ENCODE measurements at places on chromosomes 3 and 15.

DNA sequence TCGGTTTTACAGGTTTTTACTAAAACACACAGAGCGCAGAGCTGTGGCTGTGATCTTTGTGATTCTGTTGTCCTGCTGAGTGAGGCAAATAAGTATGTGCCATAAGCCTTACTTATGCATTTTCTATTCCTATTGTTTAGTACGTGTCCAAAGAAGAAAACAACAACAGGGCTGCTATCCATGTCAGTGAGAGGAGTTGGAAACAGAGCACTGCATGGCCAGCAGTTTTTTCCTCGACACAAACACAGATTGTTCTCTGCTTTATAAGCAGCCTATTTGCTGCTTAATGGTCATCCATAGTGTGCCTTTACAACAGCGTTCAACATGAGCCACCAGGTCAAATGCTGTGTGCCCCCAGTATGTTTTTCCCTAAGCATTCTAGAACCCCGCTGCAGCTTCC lies 79.8 kb downstream of the SHQ1 start:
- DNase-seq: no peak

- DNase-seq: no peak
Observed at GRCh38 chr15:68249058-68249713, 19.7 kb upstream of the CLN6 start.

DNA sequence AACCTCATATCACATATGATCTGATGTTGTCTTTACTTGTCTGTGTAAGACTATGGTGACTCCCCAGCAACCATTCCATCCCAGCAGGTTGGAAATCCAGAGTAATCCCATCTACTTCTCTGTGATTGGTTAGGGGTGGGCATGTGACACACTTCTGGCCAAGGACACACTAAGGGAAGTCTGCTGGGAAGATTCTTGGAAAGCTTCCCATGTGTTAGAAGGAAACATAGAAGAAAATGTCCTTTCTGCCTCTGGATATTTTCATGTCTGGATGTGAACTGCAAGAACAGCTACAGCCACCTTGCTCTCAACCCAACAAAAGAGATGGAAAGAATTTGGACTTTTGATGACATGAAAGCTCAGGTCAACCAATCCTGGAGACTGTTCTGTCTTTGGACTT lies 2.6 kb upstream of the UBE2Q2 start:
- DNase-seq: peak; percentile 82

GRCh38 chr3:102484-102883 lies 94.1 kb upstream of the CHL1 start:
- DNase-seq: no peak

GRCh38 chr3:189944285-189945145 lies 176.2 kb downstream of the P3H2 start:
- DNase-seq: no peak

- DNase-seq: no peak
Observed at GRCh38 chr15:38665586-38666305, 101.1 kb upstream of the RASGRP1 start.

- DNase-seq: no peak
Observed at GRCh38 chr3:101148001-101148400, 154.8 kb upstream of the ABI3BP start.

GRCh38 chr3:125168711-125169393 lies 43.7 kb downstream of the SLC12A8 start:
- DNase-seq: no peak

DNA sequence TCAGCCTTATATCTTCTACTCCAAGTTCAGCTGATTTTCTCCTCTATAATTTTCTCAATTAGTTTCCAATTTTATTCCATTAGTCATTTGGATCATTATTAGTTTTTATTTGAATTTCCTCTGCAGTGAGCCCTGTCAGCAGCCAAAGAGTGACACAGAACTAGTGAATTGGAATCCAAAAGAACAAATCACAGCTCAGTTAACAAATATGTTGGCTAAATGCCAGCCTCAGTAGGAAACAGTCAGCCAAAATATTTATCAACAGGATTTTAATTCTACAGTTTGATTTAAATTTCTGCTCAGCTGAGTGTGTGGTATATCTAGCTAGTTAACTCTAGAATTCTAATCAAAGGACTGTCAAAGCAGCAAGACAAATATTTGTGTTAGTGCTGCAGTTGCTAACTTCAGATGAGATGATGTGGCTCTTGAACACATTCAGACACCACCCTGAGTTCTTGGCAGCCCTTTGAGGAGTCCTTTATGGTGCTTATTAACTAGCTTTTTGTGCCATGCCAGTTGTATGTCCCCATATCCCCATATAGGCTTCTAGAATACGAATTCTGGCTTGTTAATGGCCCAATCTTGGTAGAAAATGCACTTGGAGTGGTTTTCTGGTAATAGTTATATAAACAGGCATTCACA lies 194.5 kb downstream of the CPNE4 start:
- DNase-seq: no peak

GRCh38 chr3:143763564-143764162 lies 84.6 kb downstream of the SLC9A9 start:
- DNase-seq: peak; percentile 45

DNA sequence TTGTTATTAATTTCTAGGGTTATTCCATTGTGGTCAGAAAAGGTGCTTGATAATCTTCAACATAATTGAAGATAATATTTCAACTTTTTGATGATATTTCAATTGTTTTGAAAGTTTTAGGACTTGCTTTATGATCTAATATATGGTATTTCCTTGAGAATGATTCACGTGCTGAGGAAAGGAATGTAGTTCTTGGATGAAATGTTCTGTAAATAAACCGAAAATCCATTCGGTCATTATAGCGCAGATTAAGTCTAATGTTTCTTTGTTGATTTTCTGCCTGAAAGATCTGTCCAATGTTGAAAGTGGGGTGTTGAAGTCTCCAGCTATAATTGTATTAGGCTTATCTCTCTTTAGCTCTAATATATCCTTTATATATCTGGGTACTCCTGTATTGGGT lies 617.5 kb upstream of the NECTIN3 start:
- no peak for DNase-seq

DNA sequence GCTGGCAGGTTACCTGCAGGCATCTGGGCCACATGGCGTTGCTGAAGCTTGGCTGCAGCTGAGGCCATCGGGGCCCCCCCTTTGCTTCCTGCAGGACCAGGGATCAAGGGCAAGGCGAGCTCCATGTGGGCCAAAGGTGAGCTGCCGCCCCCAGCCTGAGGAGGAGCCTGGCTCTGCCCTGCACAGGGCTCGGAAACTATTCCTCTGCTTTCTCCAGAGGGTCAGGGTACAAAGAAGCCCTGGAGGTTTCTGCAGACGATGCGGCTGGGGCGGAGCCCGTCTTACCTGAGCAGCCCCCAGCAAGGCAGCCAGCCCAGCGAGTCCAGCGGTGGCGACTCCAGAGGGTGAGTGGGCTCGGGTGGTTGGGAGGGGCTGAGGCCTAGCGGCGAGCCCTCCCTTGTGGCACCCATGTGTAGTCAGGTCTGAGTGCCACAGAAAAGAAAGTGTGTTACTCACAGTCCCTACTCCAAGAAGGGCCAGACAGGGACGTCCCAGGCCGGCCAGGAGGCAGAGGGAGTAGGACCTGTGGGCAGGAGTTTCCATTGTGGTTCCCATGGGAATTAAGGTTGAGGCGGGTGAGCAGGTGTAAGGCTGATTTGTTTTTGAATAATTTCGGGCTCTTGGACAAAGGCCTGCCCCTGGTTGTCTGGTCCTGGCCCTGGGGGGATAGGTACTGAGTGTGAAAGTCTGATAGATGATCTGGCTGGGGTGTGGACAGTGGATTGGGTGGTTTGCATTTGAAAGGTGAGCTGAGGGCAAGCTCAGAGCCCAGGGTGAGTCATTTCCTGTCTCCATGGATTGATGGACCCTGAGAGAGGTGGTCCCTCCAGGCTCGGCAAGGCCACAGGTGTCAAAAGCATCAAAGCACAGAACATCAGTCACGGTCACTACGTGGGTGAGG lies 25.4 kb downstream of the CFAP100 start:
- DNase-seq: no peak

- peak; percentile 72 for DNase-seq
Observed at GRCh38 chr3:51434746-51435327, 43.8 kb downstream of the RBM15B start.

GRCh38 chr3:106534206-106534605 lies 665.4 kb upstream of the CBLB start:
- DNase-seq: peak; percentile 37

DNA sequence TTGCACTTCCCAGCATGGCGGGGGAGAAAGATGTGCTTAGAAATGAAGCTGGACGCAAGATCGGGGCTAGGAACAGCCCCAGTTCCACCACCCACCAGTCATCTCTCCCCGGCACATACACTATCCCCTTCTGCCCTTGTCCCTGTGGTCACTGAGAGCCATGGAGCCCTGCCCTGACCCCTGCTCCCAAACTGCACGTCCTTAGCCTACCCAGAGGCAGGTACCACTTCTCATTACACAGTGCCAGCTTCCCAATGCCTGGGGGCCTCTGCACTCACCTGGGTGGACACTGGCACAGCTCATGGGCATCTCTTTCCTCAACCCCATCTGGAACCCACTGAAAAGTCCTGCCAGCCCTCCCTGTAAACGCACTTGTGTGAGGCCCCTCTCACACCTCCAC lies 139.3 kb upstream of the PRR20G start:
- no peak for DNase-seq

DNA sequence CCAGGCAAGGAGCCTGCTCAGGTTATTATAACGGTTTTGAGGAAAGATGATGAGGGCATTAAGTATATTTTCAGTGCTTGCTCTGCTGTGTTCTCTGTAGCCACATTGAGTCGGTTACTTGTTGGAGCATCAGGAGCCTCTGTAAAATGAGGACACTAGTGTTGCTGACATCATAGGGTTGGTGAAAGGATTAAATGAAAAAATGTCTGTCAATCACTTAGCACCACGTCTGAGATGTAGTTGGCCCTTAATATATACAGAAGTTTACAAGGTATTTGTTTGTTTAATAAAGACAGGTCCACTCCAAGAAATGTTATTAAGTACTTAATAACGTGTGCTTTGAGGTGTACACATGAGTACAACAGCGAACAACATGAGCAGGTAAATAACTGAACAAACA lies 735 bp upstream of the SLC25A26 start:
- DNase-seq: no peak

GRCh38 chr3:151974067-151974466 lies 100.6 kb downstream of the SUCNR1 start:
- peak; percentile 29 for DNase-seq

GRCh38 chr3:198051836-198052235 lies 91.8 kb downstream of the LMLN start:
- no peak for DNase-seq

GRCh38 chr3:184981071-184981470 lies 169.1 kb downstream of the VPS8 start:
- DNase-seq: no peak

- DNase-seq: no peak
Observed at GRCh38 chr3:82293867-82294266, 532.4 kb upstream of the GBE1 start.

GRCh38 chr3:4476496-4476895 lies 9.4 kb upstream of the SUMF1 start:
- DNase-seq: peak; percentile 36

DNA sequence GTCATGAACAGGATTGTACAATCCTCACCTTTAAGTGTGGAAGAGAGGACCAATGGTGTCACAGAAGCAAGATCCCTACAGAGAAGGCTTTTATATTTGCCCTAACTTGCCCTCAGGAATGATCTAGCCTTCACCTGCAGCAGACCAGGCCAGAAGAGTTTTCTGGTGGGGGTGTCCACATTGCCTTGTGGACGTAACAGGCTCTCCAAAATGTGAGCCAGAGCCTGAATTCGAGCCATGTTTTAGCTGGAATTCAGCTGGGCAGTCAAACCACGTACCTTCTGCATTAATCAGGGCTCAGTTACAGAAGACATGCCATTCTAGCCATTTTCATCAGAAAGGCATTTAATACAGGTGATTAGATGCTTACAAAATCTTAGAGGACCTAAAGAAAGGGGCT lies 23.6 kb upstream of the RAB7A start:
- DNase-seq: no peak

- DNase-seq: no peak
Observed at GRCh38 chr3:194856296-194856695, 170.6 kb downstream of the FAM43A start.

- no peak for DNase-seq
Observed at GRCh38 chr3:131329774-131330173, 51.8 kb upstream of the NUDT16 start.

DNA sequence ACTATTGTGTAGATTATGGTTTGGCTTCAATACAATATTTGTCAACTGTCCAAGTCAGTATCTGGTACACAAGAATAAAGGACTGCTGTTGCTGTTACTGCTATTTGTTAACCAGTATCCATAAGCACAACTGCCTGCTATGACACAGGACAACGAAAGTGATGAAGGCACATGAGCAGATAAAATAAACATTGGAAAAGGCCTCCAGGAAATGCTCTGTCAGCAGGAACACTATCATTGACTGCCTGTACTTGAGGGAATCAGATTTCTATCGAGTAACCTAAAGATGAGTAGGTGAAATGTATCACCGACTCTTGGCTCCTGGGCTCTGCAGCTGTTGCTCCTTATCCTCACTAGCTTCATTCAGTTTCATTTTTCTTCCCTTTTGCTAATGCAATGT lies 56.5 kb downstream of the FMN1 start:
- DNase-seq: no peak

GRCh38 chr15:38612159-38612863 lies 47.7 kb upstream of the RASGRP1 start:
- no peak for DNase-seq

DNA sequence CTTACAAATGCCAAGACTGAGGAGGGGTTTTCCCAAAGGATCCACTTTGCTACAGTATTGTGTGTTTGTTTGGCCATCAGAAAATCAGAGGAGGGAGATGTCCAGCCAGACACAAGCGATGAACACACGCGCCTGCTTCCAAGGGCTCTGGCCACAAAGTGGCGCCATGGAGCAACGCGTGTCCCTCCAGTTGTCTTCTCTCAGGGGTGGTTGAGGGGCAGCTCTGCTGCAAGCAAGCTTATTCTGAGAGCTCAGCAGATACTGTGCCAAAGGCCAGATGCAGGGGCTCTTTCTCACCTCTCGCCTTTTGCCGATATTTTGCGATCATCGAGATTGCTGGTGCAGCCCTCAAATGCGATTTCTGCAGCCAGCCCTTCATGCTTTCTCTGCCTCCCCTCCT lies 88.9 kb upstream of the OSBPL11 start:
- peak; percentile 30 for DNase-seq

Data from fibroblast of pulmonary artery (primary cell).